ENCODE measurements at places on chromosomes 6 and 20.

DNA sequence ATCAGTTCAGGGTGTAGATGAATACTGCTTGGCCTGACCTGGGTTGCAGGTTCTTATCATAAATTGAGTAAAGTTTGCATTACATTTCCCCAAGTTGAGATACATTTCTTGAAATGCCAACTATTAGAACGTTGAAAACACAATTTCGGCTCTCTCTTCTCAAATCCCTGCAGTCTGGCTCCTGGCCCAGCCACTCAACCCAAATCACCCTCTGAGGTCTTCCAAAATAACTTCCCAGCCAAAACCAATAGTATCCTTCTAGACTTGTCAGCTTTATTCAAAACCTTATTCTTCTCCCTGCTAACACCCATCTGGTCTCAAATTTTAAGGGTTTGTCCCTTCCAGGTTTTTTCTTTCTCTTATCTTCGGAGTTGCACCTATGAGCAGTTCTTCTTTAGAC lies 263.6 kb downstream of the EYA4 start:
- no peak for DNase-seq

GRCh38 chr6:126886106-126886505 lies 232.4 kb upstream of the RSPO3 start:
- DNase-seq = no peak

DNA sequence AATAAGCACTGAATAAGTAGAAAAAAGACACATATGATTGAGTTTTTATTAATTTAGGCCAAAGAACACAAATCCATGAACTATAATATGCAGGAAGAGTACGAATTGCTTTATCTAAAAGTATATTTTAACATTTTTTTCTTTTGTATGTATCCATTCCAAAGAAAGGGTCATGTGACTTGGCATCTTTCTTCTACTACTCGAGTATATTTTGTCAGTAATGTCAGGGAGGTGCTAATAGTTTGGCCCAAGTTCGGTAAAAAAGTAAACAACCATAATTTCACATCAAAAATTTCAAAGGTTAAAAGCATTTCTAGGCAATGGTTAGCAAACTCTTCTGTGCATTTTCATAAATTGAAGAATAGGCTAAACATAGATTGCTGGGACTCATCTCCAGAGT lies 18.7 kb downstream of the DEFB110 start:
- DNase-seq = no peak

DNA sequence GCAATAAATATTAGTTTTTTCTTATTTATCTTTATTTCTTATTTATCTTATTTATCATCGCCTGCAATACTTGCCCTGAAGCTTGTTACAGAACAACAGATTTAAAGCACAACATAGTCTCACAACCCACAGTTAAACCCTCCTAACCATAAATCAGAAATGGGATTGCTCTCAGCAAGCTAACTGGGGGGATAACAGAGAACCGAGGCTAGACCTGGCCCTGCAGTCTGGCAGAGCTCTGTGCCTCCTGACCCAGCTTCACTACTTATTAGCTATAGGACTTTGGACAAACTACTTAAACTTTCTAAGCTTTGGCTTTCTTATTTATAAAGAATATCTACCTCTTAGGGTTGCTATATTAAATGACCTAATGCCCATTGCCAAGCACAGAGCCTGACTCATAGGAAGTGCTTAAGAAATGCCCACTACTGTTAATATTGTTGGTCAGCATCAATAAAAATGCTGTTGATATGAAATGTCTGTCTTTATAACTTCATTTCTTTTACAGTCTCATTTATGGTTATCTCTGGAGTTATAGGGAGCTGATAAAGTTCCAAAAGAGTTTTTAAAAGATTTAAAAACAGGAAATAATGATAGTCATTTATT lies 87.9 kb upstream of the BEND6 start:
- DNase-seq = no peak

DNA sequence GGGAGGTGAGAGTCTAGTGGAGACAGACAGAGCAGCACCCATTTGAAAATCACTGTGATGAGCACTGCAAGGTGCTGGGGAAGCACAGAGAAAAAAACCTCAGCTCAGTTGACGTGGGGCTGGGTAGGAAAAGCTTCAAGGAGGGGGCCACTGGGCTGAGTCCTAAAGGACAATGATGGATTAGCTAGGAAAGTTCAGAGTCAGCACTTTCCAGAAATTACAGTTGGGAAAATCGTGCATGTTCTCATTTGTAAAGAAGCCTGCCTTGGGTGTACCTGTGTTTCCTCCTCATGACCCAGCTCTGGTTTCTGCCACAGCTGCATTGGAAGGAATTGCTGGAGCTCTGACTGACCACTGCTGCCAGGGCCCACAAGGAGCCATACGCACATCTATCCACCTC lies 221.3 kb downstream of the FARS2 start:
- no peak for DNase-seq

DNA sequence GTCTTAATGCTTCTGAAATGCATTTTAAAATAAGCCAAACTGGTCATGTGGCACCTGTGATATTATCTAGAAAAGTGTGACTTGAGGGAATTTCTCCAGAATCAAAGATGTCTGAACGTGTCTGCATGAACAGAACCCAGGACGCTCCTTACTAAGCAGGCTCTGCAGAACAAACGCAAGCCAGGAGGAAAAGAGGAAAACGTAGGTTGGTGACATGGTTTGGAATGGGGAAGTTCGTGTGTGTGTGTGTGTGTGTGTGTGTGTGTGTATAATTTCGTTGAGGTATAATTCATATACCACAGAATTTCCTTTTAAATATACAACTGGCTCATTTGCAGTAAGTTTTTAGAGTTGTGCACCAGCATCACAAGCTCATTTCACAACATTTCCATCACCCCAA lies 200.5 kb upstream of the FOXQ1 start:
- no peak for DNase-seq

- DNase-seq = no peak
Observed at GRCh38 chr20:36591281-36591680, 14.3 kb upstream of the RAB5IF start.

- no peak for DNase-seq
Observed at GRCh38 chr6:130140084-130140483, 82.7 kb downstream of the SAMD3 start.

DNA sequence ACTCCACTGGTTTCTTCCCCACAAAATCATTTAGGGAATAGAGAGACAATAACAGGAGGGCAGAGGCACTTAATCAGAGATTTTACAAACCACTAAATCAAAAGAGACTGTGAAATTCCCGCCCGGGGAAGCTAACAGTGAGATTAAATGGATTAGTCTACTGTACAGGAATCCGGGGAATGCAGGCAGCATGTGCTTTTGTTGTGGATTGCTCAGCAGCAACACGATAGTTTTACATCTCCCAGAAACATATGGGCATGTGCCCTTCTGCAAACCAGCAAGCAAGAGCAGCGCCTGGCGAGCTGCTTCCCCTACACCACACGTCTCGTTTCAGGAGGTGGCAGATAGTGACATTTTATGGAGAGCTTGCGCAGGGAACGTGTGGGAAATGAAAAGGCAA lies 382.3 kb downstream of the CD83 start:
- DNase-seq = no peak

Data from amygdala (tissue), 56 donors.